ENCODE measurements at places on chromosomes 13 and 19.

DNA sequence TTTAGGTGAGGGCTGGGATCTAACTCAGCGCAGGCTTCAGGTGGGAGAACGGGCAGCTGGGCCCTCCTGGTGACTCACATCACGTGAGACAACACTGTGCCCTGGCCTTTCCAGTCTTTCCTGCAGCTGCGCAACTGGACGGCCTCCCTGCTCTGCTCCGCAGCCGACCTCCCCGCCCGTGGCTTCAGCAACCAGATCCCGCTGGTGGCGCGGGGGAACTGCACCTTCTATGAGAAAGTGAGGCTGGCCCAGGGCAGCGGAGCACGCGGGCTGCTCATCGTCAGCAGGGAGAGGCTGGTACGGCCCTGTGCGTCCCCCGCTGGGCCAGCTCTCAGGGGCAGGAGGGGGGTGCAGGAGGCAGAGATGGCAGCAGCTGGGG lies 8.8 kb downstream of the SPPL2B start:
- no peak for DNase-seq

DNA sequence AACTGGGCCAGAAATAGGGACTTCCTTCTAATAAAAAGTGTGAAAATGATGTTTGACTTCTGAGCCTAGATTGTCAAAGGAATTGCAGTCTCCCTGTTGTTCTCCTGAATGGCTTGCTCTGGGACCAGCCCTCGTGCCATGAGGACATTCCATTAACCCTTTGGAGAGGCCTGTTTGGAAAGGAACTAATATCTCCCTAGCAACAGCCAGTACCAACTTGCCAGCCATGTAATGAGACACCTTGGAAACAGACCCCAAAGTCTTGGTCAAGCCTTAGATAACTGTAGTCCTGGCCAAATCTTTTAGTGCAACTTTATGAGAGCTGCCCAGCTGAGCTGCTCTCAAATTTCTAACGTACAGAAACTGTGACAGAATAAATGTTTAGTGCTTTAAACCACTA lies 8.2 kb upstream of the SIAH3 start:
- DNase-seq: no peak

GRCh38 chr13:20708216-20708615 lies 4.7 kb downstream of the IL17D start:
- DNase-seq: no peak

DNA sequence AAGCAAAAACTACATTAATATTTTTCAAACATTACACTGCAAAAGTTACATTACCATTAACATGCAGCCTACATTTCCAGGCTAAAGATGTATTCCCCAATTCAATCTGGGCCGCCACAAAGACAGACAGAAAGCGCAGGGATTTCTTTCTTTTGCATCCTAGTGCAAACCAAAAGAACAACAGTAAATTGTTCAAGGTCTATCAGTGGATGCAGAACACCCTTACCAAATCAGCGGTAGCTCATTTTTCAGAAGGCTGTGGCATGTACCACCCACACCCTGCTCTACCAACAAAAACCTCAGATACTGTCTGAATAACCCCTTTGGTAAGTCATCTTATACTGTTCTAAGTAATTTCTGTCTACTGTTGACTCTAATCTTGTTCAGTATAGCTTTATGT lies 3.6 kb downstream of the TPT1 start:
- DNase-seq: no peak

GRCh38 chr13:109241160-109241559 lies 545.2 kb downstream of the IRS2 start:
- no peak for DNase-seq
